CD4-positive, alpha-beta T cell treated with Interleukin-4 for 1 hour (primary cell): ENCODE measurements at places on chromosomes 12 and 14.
A peak's percentile ranks its signal among the peaks of the same experiment; 100 is the strongest.

DNA sequence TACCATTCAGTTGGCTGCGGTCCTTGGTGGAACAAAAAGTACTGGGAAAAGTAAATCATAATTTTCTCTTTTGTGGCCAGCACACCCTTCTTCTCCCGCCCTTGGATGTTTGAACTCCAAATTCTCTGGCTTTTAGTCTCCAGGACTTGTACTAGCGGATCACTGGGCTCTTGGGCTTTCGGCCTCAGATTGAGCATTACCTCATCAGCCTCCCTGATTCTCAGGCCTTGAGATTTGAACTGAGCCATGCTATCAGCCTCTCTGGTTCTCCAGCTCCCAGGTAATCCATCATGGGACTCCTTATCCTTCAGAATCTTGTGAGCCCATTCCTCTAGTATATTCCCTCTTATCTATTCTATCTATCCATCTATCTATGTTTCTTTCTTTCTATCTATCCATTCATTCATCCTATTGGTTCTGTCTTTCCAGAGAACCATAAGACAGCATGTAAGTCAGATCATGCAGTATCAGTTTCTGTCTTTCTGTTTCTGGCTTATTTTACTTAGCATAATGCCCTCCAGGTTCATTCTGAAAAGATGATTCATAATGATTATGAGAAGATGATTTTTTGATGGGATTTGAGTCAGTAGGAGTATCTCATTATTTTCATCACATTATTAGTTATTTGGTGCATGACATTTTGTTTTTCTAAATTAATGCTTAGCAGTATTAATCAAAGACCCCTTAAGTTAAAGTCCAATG is 814.9 kb downstream of the LRFN5 start:
- DNase-seq, result no peak

DNA sequence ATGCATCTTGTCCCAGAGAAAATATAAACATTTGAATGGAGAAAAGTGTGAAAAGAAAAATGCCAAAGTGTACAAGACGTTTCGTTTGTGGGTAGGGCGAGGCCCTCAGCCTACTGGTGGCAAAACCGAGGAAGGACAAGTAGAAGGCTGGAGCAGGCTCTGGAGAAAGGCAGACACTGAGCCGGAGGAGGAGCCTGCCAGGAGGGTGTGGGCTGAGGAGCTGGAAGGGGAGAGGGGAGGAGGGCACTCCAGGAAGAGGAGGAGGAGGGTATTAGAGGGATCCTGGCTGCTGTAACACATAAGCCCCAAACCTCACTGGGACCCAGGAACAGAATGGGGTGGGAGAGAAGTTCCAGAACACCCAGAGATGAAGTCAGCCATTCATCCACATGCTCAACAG is 47.7 kb downstream of the CLMN start:
- DNase-seq, result no peak

- no peak for DNase-seq
Measured at GRCh38 chr14:71341156-71341555, 433.9 kb downstream of the PCNX1 start.

- no peak for DNase-seq
Measured at GRCh38 chr12:96157427-96157826, 36.7 kb upstream of the ELK3 start.

- no peak for DNase-seq
Measured at GRCh38 chr12:107929436-107929835, 154.9 kb downstream of the ASCL4 start.

DNA sequence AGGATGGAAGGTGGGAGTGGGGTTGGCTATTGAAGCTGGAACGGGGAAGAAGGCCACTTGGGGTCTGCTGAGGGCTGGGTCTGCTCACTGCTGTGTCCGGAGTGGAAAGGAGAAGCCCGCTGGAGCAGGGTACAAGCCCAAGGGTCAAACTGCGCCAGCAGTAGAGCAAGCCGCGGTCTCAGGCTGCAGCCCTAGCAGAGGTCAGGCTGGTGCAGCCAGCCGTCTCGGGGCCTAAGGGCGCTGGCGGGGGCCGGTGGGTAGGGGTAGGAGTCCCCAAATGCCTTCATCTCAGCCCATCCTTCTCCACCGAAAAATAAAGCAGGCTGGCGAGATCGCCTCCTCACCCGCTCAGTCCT is 718 bp upstream of the JDP2 start:
- DNase-seq, result no peak

GRCh38 chr14:85963486-85963885 is 433.5 kb downstream of the FLRT2 start:
- no peak for DNase-seq

DNA sequence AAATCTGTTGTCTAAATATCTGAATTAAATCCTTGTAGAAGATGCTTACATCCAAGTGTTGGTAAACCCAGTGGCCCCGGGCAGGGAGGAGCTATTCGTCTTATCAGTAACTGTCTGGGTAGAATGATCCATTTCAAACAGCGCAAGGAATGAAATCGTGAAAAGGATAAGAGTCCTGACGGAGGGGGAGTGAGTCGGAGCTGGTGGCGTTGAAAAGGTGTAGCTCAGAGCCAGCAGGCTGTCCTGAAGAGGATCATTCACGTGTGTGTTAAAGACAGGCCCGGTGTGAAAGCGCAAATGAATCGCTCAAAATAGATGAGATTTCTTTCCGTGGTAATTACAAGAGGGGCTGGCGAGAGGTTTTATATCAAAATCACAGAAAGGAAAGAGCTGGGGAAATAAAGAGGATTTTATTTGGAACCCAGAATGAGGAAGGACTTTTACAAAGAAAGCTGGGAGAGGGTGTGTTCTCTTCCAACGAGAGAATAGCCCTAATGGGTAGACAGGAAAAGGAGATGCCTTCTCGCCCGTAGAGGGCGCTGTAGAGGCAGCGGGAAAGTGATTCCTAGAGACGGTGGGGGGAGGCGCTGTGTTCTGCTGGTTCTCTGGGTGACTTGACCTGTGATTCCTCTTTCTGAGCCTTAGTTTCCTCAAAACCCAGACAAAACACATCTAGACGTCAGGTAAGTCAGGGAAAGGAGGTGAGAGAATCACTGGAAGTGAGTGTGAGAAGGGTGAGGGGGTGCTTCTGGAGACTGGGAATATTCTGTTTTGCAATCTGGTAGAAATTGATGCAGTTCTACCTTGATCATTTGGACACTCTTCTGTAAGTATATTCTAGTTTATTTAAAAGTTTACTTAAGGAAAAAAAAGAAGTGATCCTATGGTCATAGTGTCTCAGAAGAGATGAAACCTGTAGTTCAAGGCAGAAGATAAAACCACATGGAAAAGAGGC is 39.3 kb downstream of the SRRM4 start:
- no peak for DNase-seq

- DNase-seq, result peak; percentile 14
Measured at GRCh38 chr12:111773801-111774551, 7.2 kb downstream of the ALDH2 start.

GRCh38 chr12:123894823-123895345 is 77.7 kb downstream of the CCDC92 start:
- DNase-seq, result no peak

GRCh38 chr12:44002607-44003006 is 166.7 kb downstream of the TMEM117 start:
- DNase-seq, result no peak

DNA sequence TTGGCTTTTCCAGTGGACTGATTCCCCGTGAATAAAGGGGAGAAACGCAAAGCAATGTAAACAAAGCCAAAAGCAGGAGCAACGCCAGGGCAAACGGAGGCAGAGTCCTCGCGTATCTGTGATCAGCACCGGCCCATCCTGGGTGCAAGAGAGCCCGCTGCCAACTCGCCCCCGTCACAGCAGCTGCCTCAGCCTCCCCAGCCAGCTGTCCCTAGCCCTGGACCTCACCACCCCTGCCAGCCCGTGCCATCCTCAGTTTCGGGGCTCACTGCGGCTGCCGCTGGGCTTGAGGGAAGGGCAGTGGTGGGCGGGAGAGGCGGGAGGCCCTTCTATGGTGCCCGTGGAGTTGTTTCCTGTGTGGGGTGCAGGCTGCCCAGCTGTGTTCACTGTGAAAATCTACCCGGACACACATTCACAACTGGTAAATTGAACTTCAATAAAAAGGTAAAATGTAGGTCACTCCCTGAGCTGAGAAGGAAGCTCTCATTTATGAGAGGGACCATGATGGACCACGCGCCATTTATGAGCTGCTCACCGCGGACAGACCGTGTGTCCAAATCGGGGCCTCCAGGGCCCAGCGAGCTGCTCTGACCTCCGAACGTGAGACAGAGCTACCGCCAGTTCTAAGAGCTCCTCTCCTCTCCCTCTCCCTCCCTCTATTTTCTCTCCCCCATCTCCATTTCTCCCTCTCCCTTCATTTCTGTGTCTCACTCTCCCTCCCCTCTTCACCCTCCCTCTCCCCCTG is 330.5 kb upstream of the SFSWAP start:
- DNase-seq, result no peak

DNA sequence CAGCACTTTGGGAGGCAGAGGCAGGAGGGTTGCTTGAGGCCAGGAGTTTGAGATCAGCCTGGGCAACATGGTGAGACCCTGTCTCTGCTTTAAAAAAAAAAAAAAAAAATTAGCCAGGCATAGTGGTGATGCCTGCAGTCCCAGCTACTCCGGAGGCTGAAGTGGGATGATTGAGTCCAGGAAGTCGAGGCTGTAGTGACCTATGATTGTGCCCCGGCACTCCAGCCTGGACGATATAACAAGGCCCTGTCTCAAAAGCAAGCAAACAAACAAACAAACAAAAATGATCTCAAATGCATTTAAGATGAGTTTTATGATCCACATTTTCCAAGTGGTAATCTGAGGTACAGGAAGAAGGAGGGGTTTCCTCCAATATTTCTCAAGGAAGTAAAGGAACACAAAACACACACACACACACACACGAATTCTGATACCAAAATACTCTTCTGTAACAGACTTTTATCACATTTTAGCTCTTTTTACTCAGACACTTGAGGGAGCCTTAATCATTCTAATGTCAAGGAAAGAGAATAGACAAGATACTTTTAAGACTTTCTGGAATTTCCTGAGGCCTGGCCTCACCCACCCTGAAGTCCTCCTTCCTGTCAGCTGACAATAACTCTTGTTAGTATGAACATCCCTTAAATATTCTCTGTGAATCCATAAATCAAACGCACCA is 44.4 kb upstream of the CERS5 start:
- no peak for DNase-seq

- DNase-seq, result no peak
Measured at GRCh38 chr14:55138091-55138490, 9.0 kb downstream of the LGALS3 start.

- DNase-seq, result no peak
Measured at GRCh38 chr12:104064842-104065427, 604 bp downstream of the HCFC2 start.

DNA sequence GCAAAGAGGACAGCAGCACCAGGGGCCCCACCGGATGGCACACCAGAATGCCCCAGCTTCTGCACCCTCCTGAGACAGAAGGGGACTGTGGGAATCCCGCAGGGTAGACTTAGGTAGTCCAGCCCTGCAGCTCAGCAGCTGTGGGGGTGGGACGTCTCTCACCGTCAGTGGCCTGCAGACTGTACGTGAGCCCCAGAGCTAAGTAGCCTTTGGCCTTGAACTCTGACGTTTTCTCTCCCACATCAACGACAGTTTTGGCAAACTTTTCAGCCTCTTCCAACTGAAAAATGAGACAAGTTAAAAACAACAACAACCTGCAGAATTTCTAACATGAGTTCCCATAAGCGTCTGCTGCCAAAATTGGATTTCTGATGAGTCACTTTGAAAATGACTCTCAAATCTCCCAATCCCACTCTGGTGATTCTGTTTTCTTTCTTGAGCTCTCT is 161.4 kb downstream of the TTC7B start:
- DNase-seq, result no peak

DNA sequence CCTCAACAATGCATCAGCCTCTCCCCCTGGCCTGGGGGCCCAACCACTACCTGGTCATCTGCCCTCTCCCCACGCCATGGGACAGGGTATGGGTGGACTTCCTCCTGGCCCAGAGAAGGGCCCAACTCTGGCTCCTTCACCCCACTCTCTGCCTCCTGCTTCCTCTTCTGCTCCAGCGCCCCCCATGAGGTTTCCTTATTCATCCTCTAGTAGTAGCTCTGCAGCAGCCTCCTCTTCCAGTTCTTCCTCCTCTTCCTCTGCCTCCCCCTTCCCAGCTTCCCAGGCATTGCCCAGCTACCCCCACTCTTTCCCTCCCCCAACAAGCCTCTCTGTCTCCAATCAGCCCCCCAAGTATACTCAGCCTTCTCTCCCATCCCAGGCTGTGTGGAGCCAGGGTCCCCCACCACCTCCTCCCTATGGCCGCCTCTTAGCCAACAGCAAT is 7.4 kb upstream of the RNU7-1 start:
- no peak for DNase-seq

GRCh38 chr12:30015631-30016337 is 232.0 kb upstream of the TMTC1 start:
- no peak for DNase-seq

GRCh38 chr14:92987713-92988510 is 65.0 kb downstream of the CHGA start:
- DNase-seq, result no peak

GRCh38 chr12:24489939-24490338 is 459.0 kb downstream of the BCAT1 start:
- no peak for DNase-seq

- DNase-seq, result no peak
Measured at GRCh38 chr14:104197449-104198247, 59.3 kb downstream of the KIF26A start.

- DNase-seq, result no peak
Measured at GRCh38 chr14:86357119-86357518, 827.2 kb downstream of the FLRT2 start.

GRCh38 chr12:89703768-89704167 is 4.9 kb downstream of the ATP2B1 start:
- no peak for DNase-seq

DNA sequence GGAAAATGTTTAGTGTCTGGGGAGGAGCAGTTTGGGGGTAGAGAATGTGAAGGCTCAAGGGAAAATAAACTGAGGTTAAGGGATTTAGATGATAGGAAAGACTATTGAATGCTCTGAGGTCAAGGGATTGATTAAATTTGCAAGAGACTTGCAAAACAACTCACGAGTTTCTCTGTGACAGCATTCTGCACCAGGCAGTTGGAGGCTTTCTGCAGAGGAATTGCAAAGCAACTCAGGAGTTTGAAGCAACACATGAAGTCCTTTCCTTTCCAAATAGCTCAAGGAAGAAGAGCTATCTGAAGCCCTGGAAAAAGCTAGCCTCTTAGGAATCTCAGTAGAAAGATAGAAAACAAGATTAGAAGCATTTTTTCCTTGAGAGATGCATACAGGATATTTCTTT is 23.9 kb downstream of the SLC7A8 start:
- no peak for DNase-seq

DNA sequence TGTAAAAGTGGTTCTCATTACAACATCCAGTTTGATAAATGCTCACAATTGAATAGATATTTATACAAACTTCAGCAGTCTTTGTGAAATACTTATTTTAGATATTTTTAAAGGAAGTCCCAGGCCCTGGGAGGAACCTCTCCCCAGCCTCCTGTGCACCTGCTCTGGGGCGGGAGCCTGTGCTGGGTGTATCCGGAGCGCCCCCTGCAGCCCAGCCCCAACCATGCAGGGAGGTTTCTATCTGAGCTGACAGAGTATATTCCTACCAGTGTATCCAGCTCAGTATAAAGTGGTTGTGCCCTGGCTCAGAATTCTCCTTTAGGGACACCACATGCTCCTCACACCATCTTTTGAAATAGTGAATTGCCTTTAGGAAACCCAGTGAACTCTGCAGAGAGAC is 851.8 kb downstream of the TMEM121 start:
- peak; percentile 42 for DNase-seq
